Stimulated activated naive CD4-positive, alpha-beta T cell (primary cell): ENCODE measurements at places on chromosomes 16 and 17.
A peak's percentile ranks its signal among the peaks of the same experiment; 100 is the strongest.

DNA sequence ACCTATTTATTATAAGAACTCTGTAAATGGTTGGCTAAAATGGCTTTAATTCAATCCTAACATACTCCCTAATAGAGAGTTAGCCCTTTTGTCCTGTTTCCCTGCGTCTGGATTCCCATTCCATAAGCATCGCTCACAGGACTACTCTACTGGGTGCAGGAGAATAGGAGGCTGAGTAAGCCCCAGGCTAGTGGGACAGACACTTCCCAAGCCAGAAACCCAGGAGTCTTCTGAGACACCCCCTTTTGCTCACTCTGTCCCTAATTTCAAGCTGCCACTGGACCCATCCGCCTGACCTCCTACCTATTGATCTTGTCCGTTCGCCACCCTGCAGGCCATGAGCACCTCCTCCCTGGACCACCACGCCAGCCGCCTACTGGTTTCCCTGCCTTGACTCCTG is 16.7 kb upstream of the TOB1 start:
- DNase-seq: no peak

DNA sequence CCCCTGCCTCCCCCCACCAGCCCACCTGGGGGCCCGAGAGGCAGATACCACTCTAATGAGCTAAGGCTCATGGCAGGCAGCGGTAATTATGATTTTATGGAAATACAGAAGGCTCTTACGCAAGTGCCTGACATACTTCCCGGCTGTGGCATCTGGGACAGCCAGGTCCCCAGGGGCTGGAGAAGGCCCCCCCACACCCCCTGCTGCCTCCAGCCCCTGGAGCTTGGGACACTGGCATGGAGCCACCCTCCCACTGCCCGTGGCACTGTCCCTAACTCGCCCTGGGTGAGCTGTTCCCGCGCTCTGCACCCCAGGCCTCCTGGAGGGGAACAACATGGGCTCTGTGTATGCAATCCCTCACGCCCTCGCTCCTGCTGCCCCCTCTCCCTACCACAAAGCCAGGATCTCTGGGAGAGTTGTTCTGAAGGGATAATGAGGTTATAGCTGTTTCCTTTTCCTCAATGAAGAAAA is 5.4 kb upstream of the STAC2 start:
- no peak for DNase-seq

DNA sequence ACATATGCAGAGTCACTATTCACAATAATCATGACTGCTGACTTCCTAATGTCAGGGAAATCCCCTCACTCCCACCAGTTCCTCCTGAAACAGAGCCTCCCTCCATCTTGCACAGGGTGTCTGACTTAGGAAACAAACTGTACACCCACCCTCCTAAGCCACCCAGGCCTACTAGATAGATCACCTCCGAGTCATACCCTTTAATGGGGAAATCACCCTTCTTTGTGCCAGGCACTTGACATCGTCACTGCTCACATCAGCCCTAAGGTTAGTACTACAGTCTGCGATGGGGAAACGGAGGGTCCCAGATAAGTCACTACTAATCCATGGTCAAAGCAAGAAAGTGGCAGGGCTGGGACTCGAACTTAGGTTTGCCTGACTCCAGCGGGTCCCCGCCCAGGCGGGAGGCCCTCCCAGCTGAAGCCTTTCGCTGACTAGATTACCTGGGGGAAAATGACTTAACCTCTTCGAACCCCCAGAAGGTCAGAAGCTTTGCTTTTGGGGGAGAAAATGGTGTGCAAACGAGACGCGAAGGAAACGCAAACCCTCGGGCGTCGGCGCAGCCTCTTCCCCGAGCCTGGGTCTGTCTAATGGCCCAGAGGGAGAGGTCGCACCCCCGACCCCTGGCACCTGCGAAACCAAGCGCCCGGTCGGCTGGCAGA is 3.4 kb upstream of the MLLT6 start:
- peak; percentile 77 for DNase-seq

- no peak for DNase-seq
These were observed 41.3 kb upstream of the ACSF3 start for GRCh38 chr16:89052191-89052889.

DNA sequence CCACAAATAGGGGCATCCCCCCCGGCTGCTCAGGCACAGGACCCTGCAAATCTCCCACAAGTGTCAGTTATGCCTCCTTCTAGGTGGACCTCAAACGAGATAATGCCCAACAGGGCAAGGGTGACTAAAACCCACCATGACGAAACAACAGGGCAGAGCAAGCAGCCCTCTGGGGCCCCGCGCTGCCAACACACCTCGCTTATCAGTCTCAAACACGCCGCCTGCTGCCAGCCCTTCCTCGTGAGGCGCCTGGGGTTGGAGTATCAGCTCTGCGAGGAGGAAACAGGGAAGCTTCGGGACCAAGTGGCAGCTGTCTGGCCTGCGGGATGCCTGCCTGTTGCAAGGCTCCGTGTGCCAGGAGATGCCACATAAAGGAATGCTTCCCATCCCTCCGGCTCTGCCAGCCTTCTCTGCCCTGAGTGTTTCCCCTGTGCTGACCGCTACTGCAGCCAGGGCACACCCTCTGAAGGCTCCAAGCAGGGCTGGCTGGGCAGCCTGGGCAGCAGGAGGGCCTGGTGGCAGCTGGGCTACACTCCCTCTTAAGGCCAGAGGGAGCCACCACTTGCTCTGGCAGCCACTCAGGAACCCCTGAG is 2.5 kb downstream of the SMIM5 start:
- DNase-seq: no peak

- no peak for DNase-seq
These were observed 29.7 kb upstream of the DLX4 start for GRCh38 chr17:49939318-49939717.

DNA sequence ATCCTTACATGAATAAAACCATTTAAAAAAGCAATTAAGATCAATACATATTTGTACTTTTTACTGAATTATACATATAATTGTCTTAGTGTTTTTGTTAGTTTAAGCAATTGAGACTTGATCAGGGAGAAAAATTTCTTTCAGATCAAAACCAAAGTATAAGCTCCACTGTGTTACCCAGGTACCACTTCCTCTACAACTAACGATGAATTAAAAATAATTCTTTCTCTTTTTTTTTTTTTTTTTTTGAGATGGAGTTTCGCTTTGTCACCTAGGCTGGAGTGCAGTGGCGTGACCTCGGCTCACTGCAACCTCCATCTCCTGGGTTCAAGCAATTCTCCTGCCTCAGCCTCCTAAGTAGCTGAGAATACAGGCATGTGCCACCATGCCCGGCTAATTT is 6.8 kb downstream of the FBXO47 start:
- DNase-seq: no peak

DNA sequence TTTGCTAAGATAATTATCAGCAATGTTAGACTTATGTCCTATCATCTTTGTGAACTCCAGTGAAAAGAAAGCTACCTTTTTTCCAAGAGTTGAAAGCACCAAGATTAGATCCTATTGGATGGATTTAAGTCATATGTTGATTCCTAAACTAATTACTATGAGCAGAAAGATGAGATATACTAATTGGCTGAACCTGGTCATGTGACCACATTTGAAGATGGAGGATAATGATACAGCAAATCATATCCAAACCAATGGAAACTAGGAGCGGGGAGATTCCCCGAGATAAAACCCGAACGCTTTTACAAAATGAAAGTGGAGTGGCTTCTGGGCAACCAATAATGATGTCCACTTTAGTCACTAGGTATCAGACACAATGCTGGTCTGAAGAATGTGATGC is 1060.2 kb upstream of the EEF2KMT start:
- no peak for DNase-seq

GRCh38 chr17:5678171-5678570 is 93.9 kb upstream of the NLRP1 start:
- no peak for DNase-seq

DNA sequence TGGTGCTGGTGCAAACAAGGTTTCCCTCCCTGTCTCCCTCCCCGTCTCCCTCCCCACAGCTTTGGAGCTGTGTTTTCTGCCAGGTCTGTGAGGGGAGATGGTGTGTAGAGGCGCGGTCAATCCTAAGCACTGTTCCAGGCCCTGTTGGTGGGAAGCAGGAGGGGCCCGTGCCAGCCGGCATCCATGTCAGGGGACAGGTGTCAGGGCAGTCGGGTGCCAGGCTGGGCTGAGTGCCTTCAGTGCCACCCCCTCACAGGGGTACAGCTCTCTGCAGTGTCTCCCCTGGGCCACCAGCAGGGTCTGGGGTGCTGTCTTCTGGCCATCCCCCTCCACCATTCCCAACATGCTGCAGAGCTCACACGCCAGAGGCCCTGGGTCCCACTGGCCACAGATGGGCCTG is 73.6 kb downstream of the KLHDC4 start:
- DNase-seq: no peak

- DNase-seq: no peak
These were observed 77.8 kb downstream of the WWP2 start for GRCh38 chr16:69839798-69840409.

DNA sequence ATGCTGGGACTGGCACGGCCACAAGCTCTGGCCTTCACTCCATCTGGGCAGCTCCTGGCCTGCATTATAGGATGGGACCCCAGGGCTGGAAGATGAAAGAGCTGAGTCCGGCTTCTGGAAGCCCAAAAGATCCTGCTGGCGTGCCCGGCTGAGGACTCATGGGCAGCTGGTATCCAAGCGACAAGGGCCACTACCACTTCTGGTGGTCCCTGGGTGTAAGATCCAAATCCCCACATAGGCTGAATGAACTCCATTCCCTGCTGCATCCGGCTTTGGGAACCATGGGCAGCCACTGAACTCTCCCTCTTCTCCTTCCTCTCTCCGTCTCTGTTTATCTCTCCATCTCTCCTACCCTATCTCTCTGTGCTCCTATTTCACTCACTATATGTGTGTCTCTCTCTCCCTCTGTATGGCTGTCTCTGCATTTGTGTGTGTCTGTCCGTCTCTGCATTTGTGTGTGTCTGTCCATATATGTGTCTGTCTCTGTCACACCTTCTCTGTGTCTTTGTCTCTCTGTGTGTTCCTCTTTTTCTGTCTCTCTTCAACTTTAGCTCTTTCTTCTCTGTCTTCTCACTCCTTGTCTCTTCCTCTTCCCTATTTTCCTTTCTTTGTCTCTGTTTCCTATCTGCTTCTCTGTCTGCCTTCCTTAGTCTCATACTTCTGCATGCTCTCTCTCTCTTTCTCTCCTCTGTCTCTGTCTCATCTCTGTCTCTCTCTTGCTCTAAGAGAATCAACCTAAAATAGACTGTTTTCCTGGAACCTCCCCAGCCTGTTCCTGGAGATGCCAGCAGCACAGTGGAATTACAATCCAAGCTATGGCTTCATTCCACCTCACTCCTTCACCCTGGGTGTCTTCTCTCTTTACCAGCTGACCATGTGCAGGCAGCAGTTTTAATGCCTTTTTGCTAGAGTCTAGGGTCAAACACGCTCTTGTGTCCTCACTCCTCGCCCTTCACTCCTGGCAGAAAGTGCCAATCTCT is 60.4 kb upstream of the IRX6 start:
- no peak for DNase-seq

GRCh38 chr16:58533751-58534470 is 18.6 kb downstream of the SETD6 start:
- no peak for DNase-seq

DNA sequence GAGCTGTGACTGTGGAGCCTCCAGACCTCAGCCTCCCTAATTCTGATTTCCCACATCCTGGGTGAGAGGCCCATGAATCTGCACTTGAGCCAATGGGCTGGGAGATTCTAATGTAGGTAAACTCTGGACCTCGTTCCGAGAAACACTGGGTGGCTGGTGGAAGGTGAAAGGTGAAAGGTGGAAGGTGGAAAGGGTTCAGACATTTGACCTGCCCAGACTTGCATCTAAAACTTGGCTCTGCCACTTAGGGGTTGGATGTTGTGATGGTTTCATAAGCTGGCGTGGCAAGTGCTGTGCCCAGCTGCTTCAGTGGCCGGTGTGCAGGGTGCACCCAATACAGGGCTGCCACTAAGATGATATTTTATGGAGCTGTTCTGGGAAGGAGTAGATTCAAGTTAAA is 24.8 kb downstream of the SYT17 start:
- no peak for DNase-seq

DNA sequence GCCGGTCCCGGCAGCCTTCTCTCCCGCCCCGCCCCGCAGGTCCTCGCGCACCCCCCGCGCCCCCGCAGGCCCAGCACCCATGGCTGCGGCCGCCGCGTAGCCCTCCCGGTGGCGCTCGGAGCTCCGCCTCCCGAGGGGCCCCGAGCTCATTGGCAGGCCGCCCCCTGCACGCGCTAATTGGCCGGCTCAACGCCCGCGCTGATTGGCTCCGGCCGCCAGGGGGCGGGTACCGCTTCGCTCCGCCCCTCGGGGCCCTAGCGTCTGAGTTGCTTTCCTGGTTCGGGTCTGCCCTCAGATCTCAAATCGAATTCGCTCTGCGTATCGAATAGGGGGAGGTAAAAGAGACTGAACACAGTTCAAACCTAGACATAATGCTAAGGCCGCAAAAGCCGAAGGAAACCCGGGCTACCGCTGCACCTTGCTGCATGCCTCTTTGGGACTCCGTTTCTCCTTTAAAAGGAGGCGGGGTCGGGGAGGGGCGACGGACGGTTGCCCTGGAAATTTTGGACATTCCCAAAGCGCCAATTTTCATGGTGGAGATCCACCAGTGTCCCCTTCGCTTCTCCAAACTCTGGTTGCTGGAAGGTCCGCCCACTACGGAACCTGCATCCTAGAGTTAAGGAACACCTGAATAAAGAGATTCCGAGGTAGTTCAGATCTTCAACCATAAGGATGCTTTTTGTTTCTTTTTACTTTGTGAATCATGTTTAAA is at the start of gene DEXI:
Gene DEXI, minus strand, starts transcription at position 117 of the 712 bp plus-strand sequence. CDS start 463 bp downstream, outside the sequence.
- DNase-seq: peak; percentile 92

GRCh38 chr17:66574123-66574522 is 260.8 kb upstream of the CACNG5 start:
- DNase-seq: no peak

DNA sequence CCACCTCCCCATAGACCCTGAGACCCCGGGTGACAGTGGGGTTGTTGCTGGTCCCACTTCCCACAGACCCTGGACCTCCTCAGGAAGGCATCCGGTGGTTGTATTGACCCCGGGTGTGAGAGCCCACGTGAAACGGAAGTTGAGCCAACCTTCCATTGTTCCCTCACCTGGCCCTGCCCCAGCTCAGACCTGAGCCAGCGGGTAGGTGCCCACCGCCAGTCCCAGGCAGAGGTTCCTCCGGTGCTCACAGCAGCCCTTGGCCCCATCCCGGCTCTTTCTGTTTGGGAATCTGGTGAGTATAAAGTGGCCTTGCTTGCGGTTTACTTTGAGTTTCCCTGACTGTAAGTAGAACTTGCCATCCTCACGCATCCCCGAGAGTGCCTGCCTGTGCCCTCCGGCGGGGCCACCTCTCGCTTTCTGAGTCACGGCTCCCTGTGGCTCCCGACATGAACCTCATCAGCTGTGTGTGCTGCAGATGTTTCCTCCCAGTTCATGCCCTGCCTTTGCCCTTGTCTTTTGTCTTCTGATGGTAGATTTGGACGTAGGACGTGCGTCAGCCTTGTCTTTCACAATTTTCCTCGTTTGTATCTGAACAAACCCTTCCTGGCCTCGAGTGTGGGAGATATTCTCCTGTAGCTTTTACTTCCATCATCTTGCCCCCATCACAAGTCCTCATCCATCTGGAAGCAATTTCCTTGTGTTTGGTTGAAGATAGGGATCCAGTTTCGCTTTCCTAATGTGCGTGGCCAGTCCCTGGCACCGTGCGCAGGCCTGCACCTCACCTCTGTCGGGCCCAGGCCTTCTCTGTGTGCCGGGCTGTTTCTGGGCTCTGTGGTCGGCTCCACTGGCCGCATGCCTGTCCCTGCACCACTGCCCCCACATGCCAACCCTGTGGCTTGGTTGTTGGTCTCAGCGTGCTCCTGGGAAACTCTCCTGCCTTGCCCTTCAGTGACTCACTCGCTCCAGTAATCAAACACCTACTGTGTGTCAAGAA is 76.0 kb downstream of the METRNL start:
- DNase-seq: no peak

GRCh38 chr16:48384520-48385252 is 527 bp downstream of the SIAH1 start:
- DNase-seq: peak; percentile 37
